ENCODE measurements at places on chromosomes 11 and 22. TPM values are rescaled to one million over a fixed set of nuclear protein-coding genes. Genes with fewer than 3 reads are reported as not detected.

GRCh38 chr22:31833930-31834329 is 80.1 kb downstream of the DEPDC5 start:
- no peak overlapping the region for H3K27ac ChIP-seq
- no peak for DNase-seq
- H3K36me3 ChIP-seq: peaks cover 23% of the 10 kb centered on the region
- no peaks in the 10 kb centered on the region for H3K27me3 ChIP-seq
- H3K4me1 ChIP-seq: peaks cover 16% of the 10 kb centered on the region

GRCh38 chr22:49487950-49488349 is 339.7 kb downstream of the BRD1 start:
- H3K36me3 ChIP-seq: no peaks in the 10 kb centered on the region
- no peaks in the 10 kb centered on the region for H3K27me3 ChIP-seq
- no peak for DNase-seq
- no peaks in the 10 kb centered on the region for H3K4me1 ChIP-seq

GRCh38 chr11:79939111-79939510 is 498.3 kb upstream of the TENM4 start:
- no peaks in the 10 kb centered on the region for H3K27me3 ChIP-seq
- no peak for DNase-seq
- no peaks in the 10 kb centered on the region for H3K36me3 ChIP-seq
- H3K4me3 ChIP-seq: no peak overlapping the region
- no peaks in the 10 kb centered on the region for H3K4me1 ChIP-seq

- H3K27me3 ChIP-seq: no peaks in the 10 kb centered on the region
- peaks cover 10% of the 10 kb centered on the region for H3K4me1 ChIP-seq
- no peak for DNase-seq
- H3K36me3 ChIP-seq: peaks cover 6% of the 10 kb centered on the region
Observed at GRCh38 chr11:73743045-73743444, 17.8 kb downstream of the RAB6A start.

GRCh38 chr11:47518212-47518964 is 34.5 kb downstream of the CELF1 start:
- peaks cover 11% of the 10 kb centered on the region for H3K36me3 ChIP-seq
- no peak overlapping the region for H3K4me3 ChIP-seq
- peaks cover 69% of the 10 kb centered on the region for H3K4me1 ChIP-seq
- DNase-seq: no peak
- peak overlapping the region; percentile 60 for H3K27ac ChIP-seq

DNA sequence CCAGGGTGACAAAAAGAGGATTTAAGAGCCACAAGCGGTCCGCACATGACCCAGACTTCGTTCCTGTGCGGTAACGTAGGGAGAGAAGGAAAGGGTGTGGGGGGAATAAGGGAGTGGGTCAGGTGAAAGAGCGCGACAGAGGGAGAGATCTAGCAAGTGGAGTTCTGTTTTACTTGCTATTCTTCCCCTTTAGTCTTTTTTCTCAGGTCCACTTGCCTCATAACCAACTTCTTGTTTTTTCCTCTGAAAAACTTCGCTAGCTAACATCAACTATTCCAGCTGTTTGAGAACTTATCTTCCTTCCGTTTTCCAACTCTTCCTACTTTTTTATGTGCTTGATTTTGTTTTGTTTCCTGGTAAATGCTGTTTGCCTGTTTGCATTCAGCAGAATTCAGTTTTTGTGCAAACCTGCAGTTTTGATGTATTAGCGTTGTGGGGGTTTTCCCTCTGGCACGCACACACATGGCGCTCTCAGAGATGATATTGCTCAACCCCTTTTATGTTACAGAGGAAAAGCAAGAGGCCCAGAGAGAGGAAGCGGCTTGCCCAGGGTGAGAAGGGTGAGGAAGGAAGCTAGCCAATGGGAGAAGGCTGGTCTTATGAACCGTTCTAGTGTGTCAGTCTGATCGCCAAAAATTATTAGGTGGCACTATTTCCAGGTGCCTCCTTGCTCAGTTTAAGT is 592 bp upstream of the CTSC start:
- peaks cover 44% of the 10 kb centered on the region for H3K36me3 ChIP-seq
- no peaks in the 10 kb centered on the region for H3K27me3 ChIP-seq
- peak overlapping the region; percentile 98 for H3K27ac ChIP-seq
- peak overlapping the region; percentile 89 for H3K4me3 ChIP-seq

GRCh38 chr22:43389227-43389836 is 22.5 kb upstream of the MPPED1 start:
- no peaks in the 10 kb centered on the region for H3K4me1 ChIP-seq
- no peak overlapping the region for H3K4me3 ChIP-seq

GRCh38 chr22:45602824-45603595 is 68.6 kb upstream of the ATXN10 start:
- no peak overlapping the region for H3K4me3 ChIP-seq
- no peaks in the 10 kb centered on the region for H3K36me3 ChIP-seq
- DNase-seq: no peak
- H3K4me1 ChIP-seq: no peaks in the 10 kb centered on the region
- H3K27ac ChIP-seq: no peak overlapping the region
- peaks cover 4% of the 10 kb centered on the region for H3K27me3 ChIP-seq

GRCh38 chr11:73306069-73306841 is 1.8 kb upstream of the ARHGEF17 start:
- no peaks in the 10 kb centered on the region for H3K36me3 ChIP-seq
- H3K27me3 ChIP-seq: peaks cover 41% of the 10 kb centered on the region
- no peak overlapping the region for H3K27ac ChIP-seq
- H3K4me1 ChIP-seq: peaks cover 6% of the 10 kb centered on the region
- no peak for DNase-seq

GRCh38 chr11:42720716-42721563 is 590.9 kb upstream of the API5 start:
- DNase-seq: no peak
- H3K27ac ChIP-seq: no peak overlapping the region
- no peak overlapping the region for H3K4me3 ChIP-seq
- H3K27me3 ChIP-seq: no peaks in the 10 kb centered on the region
- no peaks in the 10 kb centered on the region for H3K36me3 ChIP-seq

GRCh38 chr11:72353861-72354260 is 80.5 kb downstream of the CLPB start:
- H3K4me1 ChIP-seq: no peaks in the 10 kb centered on the region
- no peak overlapping the region for H3K4me3 ChIP-seq
- DNase-seq: no peak

- H3K36me3 ChIP-seq: peaks cover 92% of the 10 kb centered on the region
- no peak overlapping the region for H3K4me3 ChIP-seq
- peak overlapping the region; percentile 77 for H3K27ac ChIP-seq
Observed at GRCh38 chr22:35660291-35661127, 12.3 kb downstream of the APOL6 start.

GRCh38 chr11:10125522-10126133 is 168.4 kb downstream of the SBF2 start:
- H3K27ac ChIP-seq: no peak overlapping the region
- DNase-seq: no peak
- no peaks in the 10 kb centered on the region for H3K4me1 ChIP-seq
- no peaks in the 10 kb centered on the region for H3K27me3 ChIP-seq

DNA sequence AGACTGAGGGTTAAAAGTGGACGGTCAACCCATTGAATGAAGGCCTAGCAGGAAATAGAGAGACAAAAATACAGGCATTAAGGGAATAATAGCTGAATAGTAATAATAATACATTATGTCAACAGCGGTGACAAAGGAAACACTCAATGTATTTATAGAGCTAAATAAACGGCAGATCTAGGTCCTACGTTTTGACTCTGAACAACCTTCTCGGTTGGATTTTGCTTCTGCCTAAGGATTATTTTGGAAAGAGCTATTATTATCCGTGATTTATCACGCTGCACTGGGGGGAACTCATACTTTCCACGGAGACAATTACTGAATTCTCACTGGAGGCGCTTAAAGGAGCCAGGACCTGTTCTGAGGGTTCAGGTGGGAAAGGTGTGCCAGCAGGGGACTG is 118.2 kb upstream of the KIRREL3 start:
- H3K27ac ChIP-seq: no peak overlapping the region
- no peak overlapping the region for H3K4me3 ChIP-seq
- no peaks in the 10 kb centered on the region for H3K27me3 ChIP-seq
- H3K4me1 ChIP-seq: no peaks in the 10 kb centered on the region
- no peaks in the 10 kb centered on the region for H3K36me3 ChIP-seq
- no peak for DNase-seq

DNA sequence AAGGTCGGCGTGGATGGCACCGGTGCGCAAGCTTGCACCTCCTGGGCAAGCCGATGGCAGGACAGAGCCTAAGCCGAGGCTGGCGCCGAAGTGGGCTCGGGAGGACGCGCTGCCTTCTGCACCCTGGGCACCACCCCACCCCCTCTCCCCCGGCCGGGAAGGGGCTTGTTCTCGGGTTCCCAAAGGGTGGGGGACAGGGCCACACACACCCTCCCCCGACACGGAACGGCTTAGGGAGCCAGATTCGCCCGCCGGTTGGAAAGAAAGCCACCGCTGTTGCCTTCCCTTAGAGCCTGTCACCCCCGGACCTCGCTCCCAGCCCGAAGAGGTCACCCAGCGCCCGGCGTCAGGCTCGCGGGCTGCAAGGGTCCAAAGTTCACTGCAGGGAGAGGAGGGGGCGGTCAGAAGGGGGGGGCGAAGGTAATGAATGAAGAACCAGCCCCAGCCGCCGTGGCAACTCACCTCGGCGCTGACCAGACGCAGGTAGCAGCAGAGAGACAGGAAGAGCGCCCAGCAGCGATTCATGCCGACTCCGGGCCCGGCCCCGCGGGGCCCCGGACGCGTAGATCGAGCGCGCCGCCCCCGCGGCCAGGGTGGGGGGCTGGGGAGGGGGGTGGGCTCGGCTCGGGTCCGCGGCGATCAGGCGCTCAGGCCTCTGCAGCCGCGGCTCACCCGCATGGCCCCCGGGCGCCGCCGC is 1.2 kb downstream of the PDGFB start:
- H3K4me3 ChIP-seq: peak overlapping the region; percentile 32
- no peaks in the 10 kb centered on the region for H3K36me3 ChIP-seq

DNA sequence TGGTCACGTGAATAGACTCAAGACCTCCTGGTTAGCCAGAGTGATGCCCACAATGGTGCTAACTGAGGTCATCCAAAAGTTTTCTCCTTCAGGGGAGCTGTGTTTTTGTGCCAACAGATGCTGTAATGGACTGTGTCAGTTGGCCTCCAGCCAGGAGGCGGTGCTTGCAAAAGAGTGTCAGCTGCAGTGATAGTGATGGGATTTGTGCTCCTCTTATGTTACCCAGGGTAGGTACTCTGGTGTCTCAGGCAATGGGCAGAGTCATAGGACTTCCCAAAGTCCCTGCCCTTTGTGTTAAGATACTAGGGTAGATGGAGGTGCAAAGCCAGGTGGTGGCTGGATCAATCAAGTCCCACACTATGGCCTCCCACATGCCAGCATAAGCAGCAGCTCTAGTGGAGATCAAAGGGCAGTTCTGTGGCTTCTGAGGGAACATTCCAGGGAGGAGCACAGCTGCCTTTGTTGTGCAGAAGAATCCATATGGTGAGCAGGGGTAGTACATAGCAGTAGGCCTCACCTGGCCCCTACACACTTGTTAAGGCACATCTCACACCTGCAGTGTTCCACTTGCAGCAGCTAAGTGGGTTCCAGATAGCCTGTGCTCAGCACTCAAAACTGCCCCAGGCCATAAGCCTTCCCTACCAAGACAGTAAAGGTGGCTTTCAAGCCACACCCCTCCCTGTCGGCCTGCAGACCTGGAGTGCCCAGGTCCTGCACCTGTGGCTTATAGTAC is 9.4 kb upstream of the FANCF start:
- H3K4me1 ChIP-seq: peaks cover 2% of the 10 kb centered on the region
- no peak overlapping the region for H3K4me3 ChIP-seq
- no peak overlapping the region for H3K27ac ChIP-seq
- no peak for DNase-seq
- H3K36me3 ChIP-seq: no peaks in the 10 kb centered on the region
- H3K27me3 ChIP-seq: no peaks in the 10 kb centered on the region

GRCh38 chr11:32087597-32087996 is 3.3 kb upstream of the RCN1 start:
- H3K4me1 ChIP-seq: peaks cover 24% of the 10 kb centered on the region
- DNase-seq: no peak
- H3K36me3 ChIP-seq: peaks cover 2% of the 10 kb centered on the region
- no peak overlapping the region for H3K27ac ChIP-seq
- peaks cover 33% of the 10 kb centered on the region for H3K27me3 ChIP-seq
- no peak overlapping the region for H3K4me3 ChIP-seq

DNA sequence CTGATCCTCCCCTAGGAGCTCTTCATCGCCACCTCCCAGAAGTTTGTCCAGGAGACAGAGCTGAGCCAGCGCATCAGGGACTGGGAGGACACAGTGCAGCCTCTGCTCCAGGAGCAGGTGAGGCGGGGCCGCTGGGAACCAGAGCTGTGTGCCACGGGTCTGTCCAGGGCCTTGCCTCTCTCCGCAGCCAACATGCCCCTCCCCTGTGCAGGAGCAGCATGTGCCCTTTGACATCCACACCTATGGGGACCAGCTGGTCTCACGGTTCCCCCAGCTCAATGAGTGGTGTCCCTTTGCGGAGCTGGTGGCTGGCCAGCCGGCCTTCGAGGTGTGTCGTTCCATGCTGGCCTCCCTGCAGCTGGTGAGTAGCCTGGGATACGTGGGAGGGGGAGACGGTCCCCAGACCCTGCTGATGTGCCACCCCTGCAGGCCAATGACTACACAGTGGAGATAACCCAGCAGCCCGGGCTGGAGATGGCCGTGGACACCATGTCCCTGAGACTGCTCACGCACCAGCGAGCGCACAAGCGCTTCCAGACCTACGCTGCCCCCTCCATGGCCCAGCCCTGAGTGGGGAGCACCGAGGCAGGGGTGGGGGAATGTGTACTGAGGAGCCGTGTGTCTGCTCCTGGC is 2.5 kb downstream of the SCO2 start:
- DNase-seq: no peak
- H3K36me3 ChIP-seq: peaks cover 40% of the 10 kb centered on the region
- H3K27me3 ChIP-seq: no peaks in the 10 kb centered on the region
- H3K4me3 ChIP-seq: peak overlapping the region; percentile 27
- H3K4me1 ChIP-seq: peaks cover 25% of the 10 kb centered on the region
- H3K27ac ChIP-seq: peak overlapping the region; percentile 46

GRCh38 chr11:76023236-76024068 is 182.8 kb downstream of the WNT11 start:
- DNase-seq: no peak
- H3K4me1 ChIP-seq: peaks cover 8% of the 10 kb centered on the region
- peaks cover 27% of the 10 kb centered on the region for H3K36me3 ChIP-seq
- no peak overlapping the region for H3K4me3 ChIP-seq
- H3K27ac ChIP-seq: no peak overlapping the region

- DNase-seq: no peak
- H3K4me1 ChIP-seq: peaks cover 48% of the 10 kb centered on the region
- no peaks in the 10 kb centered on the region for H3K36me3 ChIP-seq
- H3K4me3 ChIP-seq: no peak overlapping the region
- peaks cover under 1% of the 10 kb centered on the region for H3K27me3 ChIP-seq
Observed at GRCh38 chr22:39176143-39176713, 23.7 kb upstream of the CBX7 start.

Gene PLAAT5
- not detected for total RNA-seq

Gene OSBP2
- 1.1 TPM for total RNA-seq

Gene FJX1
- 0.17 TPM for total RNA-seq

Gene CALCA
- not detected for total RNA-seq

Gene SERGEF
- 33.9 TPM for total RNA-seq

Gene RIMBP3C
- not detected for total RNA-seq

Gene RRAS2
- 41.4 TPM for total RNA-seq

Gene LRRC55
- not detected for total RNA-seq

Gene PKP3
- total RNA-seq: not detected
